ENCODE measurements at places on chromosomes 4 and X. TPM values are rescaled to one million over a fixed set of nuclear protein-coding genes. Genes with fewer than 3 reads are reported as not detected.
A peak's percentile ranks its signal among the peaks of the same experiment; 100 is the strongest.

The TMSB15A gene
- total RNA-seq: not detected

The HSFX3 gene
- total RNA-seq: not detected

The WDR45 gene
- total RNA-seq: 169 TPM

The STS gene
- total RNA-seq: 7.2 TPM

The SMIM43 gene
- total RNA-seq: not detected

The SATL1 gene
- not detected for total RNA-seq

The STOX2 gene
- 41.7 TPM for total RNA-seq

- H3K27ac ChIP-seq: peak overlapping the region; percentile 83
- no peaks in the 10 kb centered on the region for H3K4me1 ChIP-seq
- no peak for DNase-seq
- peak overlapping the region; percentile 37 for H3K4me3 ChIP-seq
- H3K27me3 ChIP-seq: no peaks in the 10 kb centered on the region
- H3K36me3 ChIP-seq: no peaks in the 10 kb centered on the region
Observed at GRCh38 chr4:54783402-54784110, 125.8 kb downstream of the KIT start.

GRCh38 chr4:5118091-5118786 lies 67.0 kb downstream of the STK32B start:
- no peaks in the 10 kb centered on the region for H3K4me1 ChIP-seq
- no peaks in the 10 kb centered on the region for H3K27me3 ChIP-seq
- no peak overlapping the region for H3K27ac ChIP-seq
- no peak for DNase-seq

DNA sequence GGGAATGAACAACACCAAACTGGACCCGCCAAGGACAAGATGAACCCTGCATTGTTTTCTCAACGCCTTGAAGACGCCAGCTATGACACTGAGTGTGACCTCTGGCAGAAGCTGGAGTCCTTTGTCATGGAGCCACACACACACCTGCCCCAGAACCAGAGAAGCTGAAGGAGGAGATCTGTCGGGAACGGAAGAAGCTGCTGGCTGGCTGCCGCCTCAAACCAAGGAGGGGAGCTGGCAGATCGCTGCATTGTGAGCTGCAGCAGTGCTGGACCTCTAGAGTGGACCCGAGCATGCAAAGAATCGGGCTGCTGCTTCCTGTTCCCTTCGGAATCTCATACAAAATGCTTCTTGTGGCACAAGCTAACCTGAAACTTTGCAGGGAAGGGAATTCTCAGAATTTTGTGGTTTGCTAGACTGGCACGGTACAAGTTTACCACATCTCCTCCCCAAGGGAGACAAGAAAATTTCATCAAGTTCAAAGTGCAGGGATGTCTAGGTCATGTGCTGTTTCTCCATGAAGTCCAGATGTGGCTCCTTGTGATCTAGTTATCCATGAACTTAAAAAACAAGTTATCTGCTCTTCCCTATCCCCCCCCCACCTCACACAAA lies 23.4 kb upstream of the GLRB start:
- no peaks in the 10 kb centered on the region for H3K27me3 ChIP-seq
- no peak overlapping the region for H3K27ac ChIP-seq
- H3K36me3 ChIP-seq: no peaks in the 10 kb centered on the region

DNA sequence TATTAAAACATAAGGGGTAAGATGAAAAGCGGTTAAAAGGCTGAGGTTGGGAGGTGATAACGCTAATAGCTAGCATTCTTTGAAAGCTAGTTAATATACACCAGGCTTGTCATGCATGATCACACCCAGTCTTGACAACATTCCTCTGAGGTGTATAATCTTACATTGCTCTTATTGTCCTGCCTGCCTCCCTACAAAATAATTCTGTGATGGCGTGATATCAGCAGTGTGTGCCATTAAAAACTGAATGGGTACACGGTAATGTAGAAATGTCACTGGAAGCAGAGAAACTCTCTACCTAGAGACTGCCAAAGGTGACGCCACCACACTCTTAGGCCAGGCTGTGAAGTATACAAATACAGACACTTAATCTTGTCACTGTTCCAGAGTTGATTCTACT lies 68.1 kb downstream of the DIAPH2 start:
- H3K36me3 ChIP-seq: no peaks in the 10 kb centered on the region
- H3K4me3 ChIP-seq: no peak overlapping the region

DNA sequence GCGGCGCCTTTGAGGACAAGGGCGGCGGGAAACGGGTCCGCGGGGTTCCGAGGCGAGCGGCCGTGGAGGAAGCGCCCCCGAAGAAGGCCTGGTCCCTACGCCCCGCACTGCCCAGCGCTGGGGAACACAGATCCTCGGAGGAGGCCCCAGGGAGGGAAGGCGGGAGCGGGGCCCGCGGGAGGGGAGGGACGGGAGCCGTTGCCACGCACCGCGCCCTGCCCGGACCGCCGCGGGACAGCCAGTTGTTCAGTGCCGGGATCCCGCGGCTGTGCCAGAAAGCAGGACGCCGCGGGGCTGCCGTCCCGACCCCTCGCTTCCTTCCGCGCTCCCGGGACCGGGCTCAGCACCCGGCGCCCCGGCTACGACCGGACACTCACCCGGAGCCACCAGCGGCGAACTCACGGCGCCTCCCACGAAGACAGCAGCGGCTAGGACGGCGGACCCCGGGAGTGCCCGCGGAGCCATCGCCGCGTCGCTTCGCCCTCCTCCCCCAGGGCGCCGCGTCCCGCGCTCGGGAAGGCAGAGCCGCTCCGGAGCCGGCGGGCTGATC lies 278 bp downstream of the RELL1 start:
- no peaks in the 10 kb centered on the region for H3K36me3 ChIP-seq
- H3K27me3 ChIP-seq: no peaks in the 10 kb centered on the region
- H3K27ac ChIP-seq: peak overlapping the region; percentile 96
- peaks cover 6% of the 10 kb centered on the region for H3K4me1 ChIP-seq
- DNase-seq: no peak

DNA sequence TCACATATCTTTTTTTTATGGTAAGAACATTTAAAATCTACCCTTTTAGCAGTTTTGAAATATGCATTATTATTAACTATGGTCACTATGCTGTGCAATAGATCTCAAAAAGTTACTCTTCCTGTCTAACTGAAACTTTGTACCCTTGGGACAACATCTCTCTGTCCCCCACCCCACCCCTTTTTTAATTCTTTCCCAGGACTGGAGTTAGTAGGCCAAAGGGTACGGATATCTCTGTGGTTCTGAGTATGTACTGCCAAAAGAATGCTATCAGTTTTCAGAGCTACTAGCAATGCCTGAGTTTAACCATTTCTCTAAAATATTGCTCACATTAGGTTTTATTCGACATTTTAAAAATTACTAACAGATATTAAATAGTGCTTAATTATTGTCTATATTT lies 4.7 kb upstream of the FAM241A start:
- no peaks in the 10 kb centered on the region for H3K27me3 ChIP-seq
- no peak overlapping the region for H3K4me3 ChIP-seq
- DNase-seq: no peak
- no peaks in the 10 kb centered on the region for H3K36me3 ChIP-seq
- H3K27ac ChIP-seq: no peak overlapping the region
